Cardiac septum (tissue), 1 donor: ENCODE measurements at places on chromosomes 3 and 15. TPM values are rescaled to one million over a fixed set of nuclear protein-coding genes. Genes with fewer than 3 reads are reported as not detected.

The CCDC54 gene
- not detected for total RNA-seq

The NR2F2 gene
- 21.0 TPM for total RNA-seq

The TMC3 gene
- total RNA-seq: not detected

The LMAN1L gene
- 7.9 TPM for total RNA-seq

The SEC22C gene
- total RNA-seq: 31.5 TPM

- no peak for DNase-seq
These were observed 65.1 kb upstream of the MBNL1 start for GRCh38 chr3:152203652-152204051.

GRCh38 chr3:88912294-88912877, 195.0 kb upstream of the EPHA3 start:
- no peak for DNase-seq

DNA sequence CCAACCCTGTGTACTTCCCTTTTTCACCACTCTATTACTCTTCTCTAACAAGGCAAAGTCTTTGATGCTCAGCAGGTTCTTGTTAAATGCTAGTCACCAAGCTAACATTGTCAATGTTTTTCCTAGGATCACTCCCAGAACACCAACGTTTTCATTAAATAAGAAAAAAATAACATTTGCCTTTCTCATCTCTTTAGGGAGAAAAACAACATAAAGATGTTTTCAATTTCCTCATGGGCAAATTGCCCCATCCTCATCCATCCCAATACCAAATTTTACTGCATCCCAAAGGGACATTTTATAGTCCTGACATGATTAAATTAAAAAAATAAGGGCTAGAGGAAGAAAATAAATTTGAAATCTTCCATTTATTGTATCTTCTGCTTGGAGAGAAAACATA, 106.5 kb downstream of the SUCNR1 start:
- no peak for DNase-seq

DNA sequence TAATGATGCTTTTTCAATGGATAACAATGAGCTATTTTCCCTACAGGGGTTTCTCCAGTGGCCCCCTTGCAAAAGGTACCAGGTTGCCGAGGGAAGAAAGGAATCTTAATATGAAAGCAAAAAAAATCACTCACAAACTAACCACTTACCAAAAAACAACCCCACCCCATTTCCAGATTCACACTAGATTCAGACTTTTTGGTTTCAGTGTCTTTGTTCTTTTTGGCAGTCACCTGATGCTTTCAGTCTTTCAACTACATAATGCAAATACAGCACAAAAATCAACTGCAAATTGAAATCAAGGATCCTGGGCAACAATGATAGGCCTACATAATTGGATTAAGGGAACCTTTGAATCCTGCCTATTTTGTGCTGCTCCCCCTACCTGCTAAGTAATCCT, 71.1 kb upstream of the RAP2B start:
- no peak for DNase-seq

DNA sequence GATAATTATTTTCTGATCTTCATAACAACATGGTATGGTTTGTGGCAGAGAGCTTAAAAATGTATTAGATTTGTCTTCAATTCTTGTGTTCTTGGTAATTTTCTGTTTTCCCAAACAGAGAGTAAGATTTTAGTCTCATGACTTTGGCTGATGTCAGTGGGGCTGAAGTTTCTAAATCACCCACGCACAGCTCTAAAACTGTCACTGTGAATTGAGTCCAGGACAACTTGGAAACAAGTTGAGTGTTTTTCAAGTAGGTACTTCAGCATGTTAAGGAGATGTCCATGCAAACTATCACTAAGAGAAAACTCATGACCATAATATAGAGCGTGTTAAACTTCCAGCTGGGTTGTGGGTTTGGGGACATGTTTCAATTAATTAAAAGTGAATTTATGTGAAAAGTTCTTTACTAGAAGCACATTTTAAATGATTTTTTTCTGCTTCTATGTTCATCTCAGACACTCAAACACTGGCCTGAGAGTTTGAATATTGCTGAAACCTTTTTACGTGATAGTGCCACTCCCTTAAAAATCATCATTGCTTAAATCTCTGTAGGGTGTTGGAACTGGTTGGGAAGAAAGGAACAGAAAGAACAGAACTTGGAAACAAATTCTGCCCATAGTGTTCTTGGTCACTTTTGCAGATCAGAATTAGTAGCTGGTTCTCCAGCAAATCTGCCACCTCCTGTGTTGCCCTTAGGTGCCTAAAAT, 89.8 kb downstream of the KLHL25 start:
- no peak for DNase-seq

DNA sequence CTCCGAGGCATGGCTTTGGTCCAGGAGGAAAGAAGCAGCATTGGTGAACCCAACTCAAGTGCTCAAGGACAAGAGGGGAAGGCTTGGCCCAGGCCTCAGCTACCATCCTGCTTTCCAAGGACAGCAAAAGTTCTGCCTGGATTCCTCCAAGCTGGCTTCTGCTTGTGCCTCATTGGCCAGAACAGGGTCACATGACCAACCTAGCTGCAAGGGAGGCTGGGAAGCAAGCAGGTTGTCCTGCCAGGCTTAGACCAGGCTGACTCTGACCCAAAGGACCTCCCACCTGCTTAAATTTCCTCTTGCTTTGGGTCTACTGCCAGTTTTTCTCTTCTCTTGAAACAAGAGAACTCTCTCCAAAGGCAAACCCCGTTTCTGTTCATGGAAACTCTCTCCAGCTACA, 70.7 kb downstream of the RPN1 start:
- no peak for DNase-seq
